GOT3 (cell line): ENCODE measurements at places on chromosomes 3 and 15.

GRCh38 chr3:98897701-98898100 is 3.8 kb downstream of the DCBLD2 start:
- DNase-seq, result no peak

GRCh38 chr3:73255609-73256029 is 194.2 kb downstream of the EBLN2 start:
- DNase-seq, result peak; percentile 15

DNA sequence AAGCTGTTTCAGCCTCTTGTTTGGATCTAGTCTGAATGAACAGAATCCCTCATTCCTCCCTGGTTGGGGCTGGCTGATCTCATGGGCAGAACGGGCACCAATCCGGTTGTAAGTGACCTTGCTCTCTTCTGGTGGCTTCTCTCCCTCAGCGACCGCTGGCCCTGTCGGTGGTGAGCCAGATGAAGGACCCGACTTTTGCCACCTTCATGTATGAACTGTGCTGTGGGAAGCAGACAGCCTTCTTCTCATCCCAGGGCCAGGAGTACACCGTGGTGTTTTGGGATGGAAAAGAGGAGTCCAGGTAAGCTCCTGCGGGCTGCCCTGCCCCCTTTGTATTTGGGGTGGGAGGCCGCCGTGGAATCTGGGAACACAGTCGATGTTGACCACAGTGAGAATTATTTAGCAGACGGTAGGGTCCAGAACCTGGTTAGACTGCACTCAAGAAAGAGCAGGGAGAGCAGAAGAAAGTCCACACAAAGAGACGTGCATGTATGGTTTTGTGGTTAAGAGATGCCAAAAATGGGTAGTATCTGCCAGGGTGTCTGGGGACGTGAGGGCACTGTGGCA is 138.8 kb downstream of the LRRK1 start:
- DNase-seq, result no peak

DNA sequence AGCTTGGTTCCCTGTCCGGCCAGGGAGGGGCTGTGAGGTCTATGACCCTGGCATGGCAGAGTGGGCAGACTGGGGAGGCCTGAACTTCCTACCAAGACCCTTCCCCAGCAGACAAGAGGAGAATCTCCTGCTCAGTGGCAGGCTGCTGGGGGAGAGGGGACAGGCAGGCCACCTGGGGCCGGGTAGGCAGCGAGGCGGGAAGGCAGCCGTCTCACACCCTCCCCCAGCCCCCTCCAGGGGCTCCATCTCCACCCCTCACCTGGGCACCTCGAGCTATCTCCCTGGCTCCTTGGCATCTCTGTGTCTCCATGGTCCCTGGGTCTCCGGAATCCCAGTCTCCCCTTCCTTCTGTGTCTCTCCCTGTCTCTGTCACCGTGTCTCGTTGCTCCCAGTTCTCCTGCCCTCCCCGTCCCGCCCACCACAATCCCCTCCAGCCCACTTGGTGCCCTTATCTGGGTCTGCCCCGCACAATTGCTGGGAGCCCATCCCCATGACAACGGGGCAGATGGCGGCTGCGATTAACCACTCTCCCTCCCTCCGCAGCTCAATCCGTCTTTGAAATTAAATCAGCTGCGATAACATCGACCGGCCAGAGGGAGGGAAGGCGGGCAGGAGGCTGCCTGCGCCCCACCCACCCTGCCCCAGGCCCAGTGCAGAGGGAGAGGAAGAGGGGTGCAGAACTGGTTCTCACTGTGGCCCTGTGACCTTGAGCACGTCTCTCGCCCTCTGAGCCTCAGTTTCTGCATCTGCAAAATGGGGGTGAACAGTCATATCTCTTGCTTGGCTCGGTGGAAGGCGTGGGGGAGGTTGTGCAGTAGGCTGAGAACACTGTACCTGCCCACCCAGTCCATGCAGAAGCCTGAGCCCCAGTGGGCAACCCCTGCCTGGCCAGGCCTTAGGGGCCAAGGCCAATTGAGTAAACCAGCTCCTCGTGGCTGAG is 9.6 kb downstream of the DNAJB8 start:
- no peak for DNase-seq

- DNase-seq, result no peak
Measured at GRCh38 chr3:52779011-52779836, 1.8 kb downstream of the ITIH1 start.

DNA sequence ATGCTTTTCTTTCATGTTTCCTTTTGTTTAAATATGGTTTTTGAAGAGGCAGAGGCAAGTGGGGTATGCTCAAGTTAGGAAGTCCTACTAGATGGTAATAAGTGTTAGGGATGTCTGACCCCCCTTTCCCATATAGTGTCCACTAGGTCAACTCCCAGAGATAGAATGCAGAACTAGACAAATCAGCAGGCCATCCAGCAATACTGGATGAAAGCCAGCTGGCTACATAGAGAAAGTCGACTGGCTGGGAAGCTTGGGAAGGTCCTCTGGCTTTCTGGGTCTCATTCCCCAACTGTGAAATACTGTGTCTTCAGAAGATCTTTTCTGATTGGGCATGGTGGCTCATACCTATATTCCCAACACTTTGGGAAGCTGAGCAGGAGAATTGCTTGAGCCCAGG is 113.8 kb downstream of the SNRK start:
- no peak for DNase-seq

GRCh38 chr3:194150252-194150934 is 14.4 kb downstream of the HES1 start:
- no peak for DNase-seq

GRCh38 chr3:21330293-21330692 is 420.7 kb downstream of the ZNF385D start:
- DNase-seq, result no peak

- no peak for DNase-seq
Measured at GRCh38 chr15:69407719-69408400, 6.3 kb upstream of the KIF23 start.

- no peak for DNase-seq
Measured at GRCh38 chr3:123130079-123130750, 63.4 kb downstream of the PDIA5 start.

DNA sequence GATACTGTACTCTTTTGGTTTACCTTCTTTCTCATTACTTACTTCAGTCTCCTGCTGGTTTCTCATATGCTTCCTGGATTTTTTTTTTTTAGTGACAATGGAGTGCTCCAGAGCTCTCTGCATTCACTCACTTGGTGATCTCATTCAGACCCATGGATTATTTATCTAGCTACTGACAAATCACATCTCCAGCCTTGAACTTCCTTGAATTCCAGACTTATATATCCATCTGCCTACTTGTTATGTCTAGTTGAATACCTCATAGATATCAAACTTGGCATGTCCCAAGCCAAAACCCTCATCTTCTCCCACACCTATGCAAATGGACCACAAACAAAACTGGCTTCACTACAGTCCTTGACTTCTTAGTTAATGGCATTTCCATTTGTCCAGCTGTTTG is 234.7 kb upstream of the ZPLD1 start:
- no peak for DNase-seq

DNA sequence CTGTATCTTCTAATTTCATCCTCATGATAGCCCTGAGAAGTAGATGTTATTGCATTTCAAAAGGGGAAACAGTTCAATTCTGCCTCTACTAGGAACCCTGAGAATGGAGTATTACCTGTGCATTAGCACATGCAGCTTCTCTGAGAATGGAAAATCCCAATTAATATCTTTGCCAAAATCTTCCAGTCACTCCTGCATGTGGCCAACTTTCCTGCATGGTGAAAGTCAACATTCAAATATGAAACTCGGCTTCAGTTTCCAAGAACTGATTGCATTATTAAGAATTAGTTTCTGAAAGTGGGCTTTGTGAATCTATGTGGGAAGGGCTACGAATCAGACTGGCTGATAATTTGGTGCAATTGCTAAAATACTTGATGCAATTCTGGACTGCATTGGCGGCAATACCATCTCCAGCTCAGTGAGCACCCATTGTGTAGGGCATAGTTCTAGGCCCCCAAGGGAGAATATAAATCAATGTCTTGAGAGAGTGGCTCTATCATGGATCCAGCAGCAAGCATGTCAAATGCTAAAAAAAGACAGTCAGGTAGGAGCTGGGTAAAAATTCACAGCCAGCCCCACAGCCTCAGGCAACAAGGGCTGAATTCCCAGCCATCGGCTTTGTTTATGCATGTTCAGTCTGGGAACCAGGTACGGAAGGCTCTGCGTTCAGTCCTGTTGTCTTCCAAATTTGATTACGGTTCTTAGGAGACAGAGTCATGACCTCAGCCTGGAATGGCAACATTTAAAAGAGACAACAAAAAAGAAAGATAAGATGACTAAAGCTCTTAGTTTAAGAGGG is 18.8 kb upstream of the BCL6 start:
- no peak for DNase-seq

DNA sequence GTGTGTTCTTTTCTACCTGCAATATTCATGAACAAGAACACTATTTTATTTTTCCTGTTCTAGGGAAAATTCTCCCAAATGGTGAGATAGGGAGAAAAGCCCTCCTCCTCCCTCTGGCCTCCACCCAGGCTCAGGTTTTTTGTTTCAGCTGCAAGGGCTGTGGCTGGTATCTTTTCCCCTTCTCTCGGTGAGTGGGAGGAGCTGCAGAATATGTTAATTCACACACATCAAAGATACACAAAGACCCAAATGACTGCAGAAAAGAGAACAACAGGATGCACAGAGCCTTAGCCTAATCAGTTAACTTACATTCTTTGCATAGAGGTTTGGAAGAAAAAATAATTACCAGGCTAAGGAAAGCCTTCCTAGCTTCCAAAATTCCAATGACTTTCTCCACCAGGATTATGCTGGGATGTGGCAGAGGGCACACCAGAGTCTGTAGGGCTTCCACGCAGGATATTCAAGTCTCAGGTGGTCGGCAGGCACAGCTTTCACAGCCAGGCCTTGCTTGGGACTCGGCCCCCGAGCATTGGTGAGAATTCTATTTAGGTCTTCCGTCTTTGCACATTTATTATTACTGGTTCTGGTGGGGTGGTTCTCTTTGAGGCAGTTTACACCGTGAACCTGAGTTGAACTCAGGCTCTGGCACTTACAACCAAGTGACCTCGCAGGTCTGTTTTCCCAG is 64.9 kb downstream of the ABHD5 start:
- DNase-seq, result no peak

GRCh38 chr3:42906848-42907183 is 874 bp downstream of the ZNF662 start:
- no peak for DNase-seq

DNA sequence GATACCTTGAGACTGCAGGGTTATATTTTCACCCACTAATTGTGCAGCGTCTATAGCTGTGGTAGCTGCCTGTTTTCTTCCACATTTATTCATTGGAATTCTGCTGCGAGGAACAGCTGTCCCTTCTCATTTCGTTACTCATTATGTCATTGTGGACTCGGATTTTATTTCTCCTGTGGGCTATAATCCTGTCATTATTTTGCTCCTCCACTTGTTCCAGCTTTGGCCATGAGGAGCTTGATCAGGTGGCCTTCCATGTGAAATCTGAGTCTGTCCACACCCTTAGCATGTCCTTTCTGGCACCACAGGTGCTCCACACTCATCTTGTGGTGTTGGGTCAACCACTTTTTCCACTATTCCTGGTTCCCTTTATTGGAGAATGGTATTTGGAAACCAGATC is 14.8 kb downstream of the LYSMD4 start:
- no peak for DNase-seq

GRCh38 chr15:79349525-79349924 is 38.6 kb downstream of the TMED3 start:
- no peak for DNase-seq

GRCh38 chr3:42839616-42840015 is 30.4 kb downstream of the ACKR2 start:
- no peak for DNase-seq

DNA sequence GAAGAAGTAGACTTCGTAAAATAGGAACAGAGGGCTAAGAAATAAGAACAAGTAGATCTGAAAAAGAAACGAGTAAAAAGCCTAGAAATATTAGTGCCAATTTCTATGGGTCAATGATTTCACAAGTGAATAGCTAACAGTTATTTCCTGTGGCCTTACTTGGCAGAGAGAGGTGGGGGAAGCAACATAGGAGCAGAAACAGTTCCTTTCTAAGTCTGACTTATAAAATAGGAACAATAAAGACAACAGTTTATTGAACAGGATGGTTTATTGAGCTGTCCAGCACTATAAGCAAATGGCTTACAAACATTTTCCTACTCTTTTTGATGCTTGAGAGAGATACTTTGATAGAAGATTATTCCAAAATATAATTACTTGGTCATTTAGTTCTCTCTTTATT is 37.9 kb downstream of the AGTR1 start:
- no peak for DNase-seq

DNA sequence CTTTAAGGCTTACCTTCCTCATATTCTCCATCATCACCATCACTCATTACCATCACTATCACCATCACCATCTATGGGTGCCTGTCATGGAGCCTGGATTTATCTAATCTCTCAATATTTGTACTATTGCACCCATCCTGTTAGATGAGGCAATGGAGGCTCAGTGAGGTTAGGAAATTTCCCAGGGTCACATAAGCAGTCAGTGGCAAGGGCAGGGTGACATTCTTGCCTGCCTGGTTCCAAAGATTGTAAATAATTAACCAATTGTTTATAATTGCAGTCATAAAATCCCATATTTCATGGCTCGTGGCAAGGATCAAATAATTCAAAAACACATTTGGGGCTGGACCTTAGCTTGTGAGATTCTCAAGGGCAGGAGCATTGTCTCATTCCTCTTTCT is 55.2 kb downstream of the MGLL start:
- no peak for DNase-seq

DNA sequence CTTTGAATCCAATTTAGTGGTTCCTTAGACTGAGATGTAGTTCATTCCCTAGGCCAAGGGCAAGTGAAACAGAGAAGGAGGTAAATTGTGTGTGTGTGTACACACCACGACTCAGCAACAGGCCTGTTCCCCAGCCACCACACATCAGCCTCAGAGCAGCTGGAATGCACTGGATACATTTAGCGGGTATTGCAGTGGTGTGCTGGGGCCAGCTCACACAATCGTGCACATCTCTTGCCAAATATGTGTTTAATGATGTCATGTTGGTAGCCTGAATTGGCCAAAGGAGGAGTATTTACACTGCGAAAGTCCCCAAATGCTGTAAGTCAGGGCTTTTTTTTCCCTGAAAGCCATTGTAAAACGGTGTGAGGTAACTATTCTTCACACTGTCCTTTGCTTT is 82.3 kb downstream of the RBPMS2 start:
- DNase-seq, result no peak

- DNase-seq, result no peak
Measured at GRCh38 chr3:73558727-73559075, 66.0 kb downstream of the PDZRN3 start.

- DNase-seq, result no peak
Measured at GRCh38 chr3:194346035-194346434, 5.1 kb downstream of the CPN2 start.
